ENCODE measurements at places on chromosomes 1 and 21.

DNA sequence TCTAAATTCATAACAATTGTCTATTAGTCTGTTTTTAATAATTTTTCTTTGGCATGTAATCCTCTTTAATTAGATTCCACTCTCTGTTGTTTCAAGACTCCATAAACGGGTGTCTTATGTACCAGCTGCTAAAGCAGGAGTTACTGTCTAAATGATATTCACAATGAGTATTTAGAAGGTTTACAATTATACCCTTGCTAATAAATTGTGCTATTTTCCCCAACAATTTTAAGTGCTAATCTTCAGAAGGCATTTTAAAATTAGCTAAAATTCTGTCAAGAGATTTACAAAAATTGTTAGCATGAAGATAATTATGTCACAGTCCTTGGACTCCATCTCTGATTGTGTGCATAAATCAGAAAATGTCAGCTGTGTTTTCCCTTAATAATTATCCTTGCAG lies 83.7 kb downstream of the DPYD start:
- no peak for DNase-seq

DNA sequence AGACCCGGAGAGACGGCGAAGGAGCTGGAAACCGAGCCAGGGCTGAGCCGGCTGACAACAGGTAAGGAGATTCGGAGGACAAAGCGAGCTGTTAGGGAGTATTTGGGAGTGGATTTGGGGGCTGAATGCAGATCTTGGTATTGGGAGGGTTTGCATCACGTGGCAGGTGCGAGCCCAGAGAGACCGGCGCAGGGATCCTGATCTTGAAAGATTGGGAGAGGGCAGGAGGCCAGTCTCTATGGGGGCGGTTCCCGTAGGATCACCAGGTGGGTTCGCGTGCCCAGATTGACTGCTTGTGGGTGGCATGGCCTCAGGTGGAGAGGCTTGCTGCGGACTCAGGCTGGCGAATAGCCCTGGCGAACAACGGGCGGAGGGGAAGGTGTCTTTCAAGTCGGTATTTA lies 204 bp downstream of the CIART start:
- DNase-seq, result no peak

DNA sequence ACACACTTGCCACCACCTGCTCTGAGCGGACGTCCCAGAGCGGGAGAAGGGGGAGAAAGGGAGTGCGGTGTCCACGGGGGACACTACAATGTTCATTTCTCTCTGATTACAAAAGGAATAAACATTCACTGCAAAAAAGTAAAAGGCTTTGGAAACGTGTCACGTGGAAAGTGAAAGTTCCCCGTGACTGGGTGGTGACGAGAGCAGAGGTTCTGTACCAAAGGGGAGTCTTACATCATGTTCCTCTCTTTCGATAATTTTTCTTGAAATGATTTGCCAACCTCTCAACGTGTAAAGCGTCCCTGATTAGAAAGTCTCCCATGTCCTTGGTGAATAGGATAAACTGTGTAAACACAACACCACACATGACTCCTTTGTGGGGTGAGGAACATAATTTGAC lies 22.0 kb upstream of the PRDM15 start:
- no peak for DNase-seq

DNA sequence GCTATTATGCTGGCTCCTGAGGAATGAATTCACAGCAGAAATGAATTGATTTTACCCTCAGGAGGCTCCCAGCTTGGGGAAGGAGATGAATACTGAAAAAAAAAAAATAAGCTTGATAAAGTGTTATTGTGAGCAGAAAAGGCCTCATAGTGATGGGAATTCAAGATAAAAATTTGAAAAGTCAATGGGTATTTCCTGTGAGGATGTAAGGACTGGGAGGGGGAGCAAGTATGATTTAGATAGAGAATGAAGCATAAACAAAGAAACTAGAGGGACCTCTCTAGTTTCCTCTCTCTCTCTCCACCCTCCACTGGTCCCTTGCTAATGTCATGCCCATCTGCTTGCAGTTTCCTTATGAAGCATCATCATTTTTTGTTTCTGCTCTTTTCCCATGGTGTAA lies 439.0 kb upstream of the PLXNA2 start:
- no peak for DNase-seq

DNA sequence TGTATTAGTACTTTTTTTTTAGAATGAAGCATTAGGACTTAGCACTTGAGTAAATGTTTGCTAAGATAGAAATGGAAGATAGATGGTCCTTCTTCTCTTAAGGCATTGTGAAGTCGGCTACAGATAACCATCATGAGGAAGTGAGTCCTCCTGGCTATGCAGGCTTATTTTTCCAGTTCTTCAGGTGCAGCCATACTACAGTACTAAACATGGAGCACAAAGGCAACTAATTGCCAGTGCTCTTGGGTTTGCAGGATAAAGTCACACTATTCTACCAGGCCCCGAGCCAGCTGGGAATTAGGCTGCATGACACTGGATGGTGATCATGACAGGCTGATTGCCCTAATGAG lies 197.3 kb upstream of the SGIP1 start:
- DNase-seq, result no peak

DNA sequence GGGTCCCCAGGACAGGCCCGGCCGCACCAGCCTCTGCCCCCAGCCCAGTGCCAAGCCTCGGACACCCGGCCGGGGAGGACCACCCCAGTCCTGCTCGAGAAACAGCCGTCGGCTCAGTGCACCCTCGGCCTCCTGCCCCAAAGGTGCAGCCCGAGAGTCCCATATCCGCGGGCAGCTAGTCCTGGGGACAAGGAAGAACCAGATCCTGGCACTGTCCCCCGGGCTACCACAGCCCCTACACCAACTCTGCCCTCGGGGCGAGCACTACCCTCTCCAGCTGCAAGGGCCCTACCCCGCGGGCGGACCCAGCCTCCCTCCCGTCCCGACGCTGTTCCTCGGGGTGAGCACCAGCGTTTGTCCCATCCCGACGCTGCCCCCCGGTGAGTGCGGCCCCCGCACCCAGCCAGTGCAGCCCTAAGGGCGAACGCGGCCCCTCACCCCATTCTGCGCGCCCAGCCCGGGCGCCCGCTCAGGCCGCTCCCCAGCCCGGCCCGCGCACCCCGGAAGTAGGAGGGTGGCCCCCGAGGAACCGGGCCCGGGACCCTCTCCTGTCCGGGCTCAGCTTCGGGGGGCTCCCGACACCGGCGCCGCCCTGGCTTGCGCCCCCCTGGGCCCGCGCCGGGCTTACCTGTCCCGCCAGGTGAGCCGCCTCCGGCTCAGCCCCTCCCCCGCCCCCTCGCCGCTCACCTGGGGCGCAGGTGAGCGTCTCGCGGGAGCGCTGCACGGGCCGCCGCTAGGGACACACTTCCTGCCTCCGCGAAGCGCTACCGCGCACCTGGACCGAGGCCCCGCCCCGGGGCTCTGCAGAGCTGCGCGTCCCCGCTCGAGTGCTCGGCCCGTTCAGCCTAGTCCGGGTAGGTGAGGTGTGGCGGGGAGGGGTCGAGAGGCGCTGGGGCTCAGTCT lies at the start of gene KDF1:
Gene KDF1, minus strand, starts transcription at position 747 of the 903 bp plus-strand sequence. CDS start 8,088 bp downstream, outside the sequence.
- peak; percentile 39 for DNase-seq

DNA sequence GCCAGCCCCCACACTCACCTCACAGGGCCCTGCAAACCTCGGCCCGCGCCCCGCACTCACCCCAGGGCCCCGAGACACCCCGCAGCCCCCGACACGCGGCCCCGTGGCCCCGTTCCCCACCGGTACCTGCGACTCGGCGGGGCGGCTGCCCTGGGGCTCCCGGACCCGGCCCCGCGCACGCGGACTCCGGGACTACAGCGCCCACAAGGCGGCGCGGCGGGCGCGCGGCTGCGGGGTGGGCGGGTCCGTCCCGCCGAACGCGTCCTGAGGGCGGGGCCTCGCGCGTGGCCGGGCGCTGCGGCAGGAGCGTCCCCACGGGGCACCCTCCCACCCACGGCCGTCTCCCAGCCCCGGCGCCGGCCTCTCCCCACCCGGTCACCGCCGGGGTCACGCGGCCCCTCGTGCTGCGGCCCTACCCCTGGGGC lies at the start of gene SLC19A1:
Gene SLC19A1, minus strand, starts transcription at position 199 of the 425 bp plus-strand sequence. CDS start 4,481 bp downstream, outside the sequence.
- peak; percentile 61 for DNase-seq

GRCh38 chr21:17343055-17343454 lies 169.8 kb upstream of the CXADR start:
- DNase-seq, result no peak

DNA sequence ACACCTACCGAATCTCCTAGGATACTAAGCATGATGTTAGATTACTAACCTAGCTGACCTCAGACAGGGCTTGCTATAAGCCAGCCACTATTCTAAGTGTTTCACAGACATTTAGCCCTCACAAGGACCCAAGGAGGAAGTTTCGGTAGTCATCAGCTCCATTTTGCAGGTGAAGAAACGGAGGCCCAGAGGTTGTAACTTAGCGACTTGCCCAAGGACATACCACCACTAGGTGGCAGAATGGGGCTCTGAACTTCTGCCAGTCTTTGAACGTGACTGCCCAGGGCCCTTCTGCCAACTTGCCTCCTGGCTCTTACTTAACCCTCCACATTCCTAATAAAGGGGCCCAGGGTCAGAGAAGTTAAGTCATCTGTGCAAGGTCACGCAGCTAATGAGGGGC lies 283.5 kb downstream of the C1orf94 start:
- peak; percentile 16 for DNase-seq

- no peak for DNase-seq
Measured at GRCh38 chr21:32765058-32765457, 6.5 kb downstream of the PAXBP1 start.

DNA sequence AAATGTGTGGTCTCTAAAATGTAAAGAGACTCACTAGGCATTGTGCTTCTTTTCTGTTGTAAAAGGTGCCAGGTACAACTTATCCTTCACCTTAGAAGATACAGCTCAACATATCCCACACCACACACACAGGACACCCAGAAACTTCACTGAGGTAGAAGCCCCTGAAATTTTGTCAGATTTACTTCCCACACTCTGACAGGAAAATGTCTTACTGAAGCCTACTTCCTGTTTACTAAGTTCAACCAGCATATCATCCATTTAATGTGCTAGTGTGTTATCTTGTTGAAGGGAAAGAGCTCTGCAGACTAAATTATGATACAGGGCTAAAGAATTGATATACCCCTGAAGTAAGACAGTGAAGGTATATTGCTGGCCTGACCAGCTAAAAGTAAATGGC lies 39.9 kb upstream of the INSL5 start:
- DNase-seq, result no peak

- no peak for DNase-seq
Measured at GRCh38 chr1:116692879-116693278, 25.3 kb upstream of the IGSF3 start.

DNA sequence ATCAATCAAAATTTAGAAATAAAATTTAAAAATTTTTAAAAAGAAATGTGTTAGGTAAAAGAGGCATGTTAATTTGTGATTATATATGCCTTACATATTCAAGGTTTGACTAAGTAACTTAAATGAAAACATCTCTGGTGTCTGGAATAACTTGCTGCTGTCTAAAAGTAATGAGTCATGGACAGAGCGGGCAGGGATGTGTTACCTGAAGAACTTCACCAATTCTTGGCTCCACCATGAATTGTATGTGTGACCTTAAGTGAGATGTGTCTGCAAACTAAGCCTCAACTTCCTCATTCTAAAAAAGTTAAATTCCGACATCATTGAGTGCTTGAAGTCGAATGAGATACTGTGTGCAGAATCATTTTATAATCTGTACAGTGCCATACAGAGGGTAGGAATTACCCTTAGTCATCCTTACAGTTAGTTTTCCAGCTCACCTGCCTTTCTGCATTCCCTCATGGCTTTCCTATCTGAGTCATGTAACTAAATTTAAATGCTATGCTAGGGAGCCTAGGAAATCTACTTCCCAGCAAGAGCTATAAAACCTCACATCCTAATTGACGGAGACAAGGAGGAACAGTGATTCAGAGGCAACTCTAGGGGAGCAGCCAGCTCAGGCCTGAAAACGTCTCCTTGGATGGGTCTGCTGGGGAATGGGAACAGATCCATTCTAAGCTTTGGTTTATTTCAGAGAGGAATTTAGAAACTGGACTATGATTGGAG lies 100.7 kb upstream of the TSPAN2 start:
- DNase-seq, result no peak

DNA sequence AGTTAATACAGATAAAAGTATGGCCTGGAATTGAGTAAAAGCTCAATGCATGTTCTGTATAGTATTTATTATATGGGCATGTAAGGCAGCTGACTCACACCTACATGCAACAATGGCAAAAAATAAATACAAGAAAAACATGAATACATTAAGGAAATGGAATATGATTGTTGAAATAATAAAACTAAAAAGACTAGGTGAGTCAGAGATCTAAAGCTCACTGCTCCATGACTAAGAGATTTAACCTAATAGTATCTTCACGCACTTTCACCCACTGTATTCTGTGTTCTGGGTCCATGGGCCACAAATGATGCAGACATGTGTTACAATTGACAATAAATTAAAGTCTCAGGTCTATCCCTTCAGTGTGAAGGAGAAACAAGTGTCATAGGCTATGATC lies 607.0 kb downstream of the AGBL4 start:
- DNase-seq, result no peak

GRCh38 chr1:96538883-96539282 lies 182.7 kb upstream of the PTBP2 start:
- no peak for DNase-seq

DNA sequence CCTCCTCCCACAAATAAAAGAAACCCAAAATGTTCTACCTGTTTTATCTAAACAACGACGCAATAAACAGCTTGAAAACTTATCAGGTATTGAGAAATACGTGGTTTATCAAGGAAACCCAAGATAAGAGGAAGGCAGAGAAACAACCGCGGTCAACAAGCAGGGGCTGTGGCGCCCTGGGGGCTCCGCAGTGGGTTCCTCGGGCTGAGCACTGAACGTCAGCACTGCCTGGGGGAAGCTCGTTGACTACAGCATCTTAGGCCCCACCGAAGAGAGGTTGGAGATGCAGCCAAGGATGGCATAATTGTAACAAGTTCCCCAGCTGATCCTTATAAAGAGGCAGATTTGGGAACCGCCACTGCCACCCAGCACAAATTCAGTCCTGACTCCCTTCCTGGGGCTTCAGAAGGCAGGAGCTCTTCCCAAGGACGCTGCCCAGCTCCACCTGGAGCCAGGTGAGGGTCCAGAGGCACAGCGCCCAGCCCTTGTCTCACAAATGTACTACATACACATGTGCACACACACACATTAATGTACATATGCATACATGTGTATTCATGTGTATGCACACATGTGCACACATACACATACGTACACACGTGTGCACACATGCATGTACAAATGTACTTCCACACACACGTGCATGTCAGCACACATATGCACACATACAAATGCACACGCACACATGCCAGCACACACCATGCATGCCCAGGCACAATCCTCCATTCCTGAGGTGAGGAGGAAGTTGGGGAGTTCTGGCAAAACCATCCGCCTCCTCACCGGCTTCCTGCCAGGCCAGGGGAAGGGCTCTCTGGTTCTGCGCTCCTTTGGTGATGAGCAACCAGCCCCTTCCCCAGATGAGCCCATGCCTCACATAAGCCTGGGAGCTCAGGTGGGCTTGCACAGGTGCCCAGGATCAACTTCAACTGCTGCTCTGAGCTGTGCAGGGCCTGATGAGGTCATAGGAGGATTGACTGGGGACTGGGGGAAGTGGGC lies 251.1 kb downstream of the NPHP4 start:
- no peak for DNase-seq

DNA sequence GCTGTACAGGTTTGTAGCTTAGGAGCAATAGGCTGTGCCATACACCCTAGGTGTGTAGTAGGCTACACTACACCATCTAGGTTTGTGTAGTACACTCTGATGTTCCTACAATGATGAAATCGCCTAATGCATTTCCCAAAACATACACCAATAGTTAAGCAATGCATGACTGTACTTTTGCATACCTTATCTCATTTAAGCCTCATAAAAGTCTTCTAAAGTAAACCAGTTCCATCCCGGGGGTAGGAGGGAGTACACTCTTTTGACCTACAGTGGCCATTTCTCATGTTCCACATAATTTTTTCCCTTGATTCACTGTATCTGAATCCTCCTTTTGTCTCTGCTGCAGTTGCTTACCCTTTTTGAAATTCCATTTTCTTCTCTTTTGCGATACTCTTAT lies 12.2 kb downstream of the TRMT13 start:
- DNase-seq, result no peak

All from effector memory CD4-positive, alpha-beta T cell (primary cell).